ENCODE measurements at places on chromosomes 2 and 18.

- no peak for DNase-seq
Observed at GRCh38 chr18:63970809-63971205, 926 bp downstream of the SERPINB8 start.

DNA sequence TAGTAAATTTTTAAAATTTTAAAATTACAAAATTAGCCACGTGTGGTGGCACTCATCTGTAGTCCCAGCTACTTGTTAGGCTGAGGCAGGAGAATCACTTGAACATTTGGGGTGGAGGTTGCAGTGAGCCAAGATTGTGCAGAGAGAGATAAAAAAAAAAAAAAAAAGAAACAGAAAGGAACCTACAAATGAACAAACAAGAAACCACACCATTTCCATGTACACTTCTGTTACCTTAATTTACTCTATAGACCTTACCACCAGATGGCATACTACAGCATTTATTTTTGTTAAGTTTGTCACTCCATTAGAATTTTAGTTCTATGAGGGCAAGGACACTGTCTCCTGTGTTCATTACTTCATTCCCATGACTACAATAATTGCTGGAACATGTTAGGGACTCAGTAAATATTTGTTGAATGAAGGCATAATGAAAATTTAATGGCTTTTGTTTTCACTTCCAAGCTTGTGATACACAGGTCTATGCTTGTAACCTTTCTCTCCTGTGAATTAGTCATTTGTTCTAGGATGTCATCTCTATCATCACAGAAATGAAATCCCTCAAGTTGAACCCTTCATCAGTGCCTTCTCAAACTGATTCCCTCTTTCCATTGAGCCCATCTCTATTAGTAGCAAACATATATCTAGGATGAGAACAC is 76.0 kb downstream of the ARHGAP15 start:
- peak; percentile 20 for DNase-seq

- no peak for DNase-seq
Observed at GRCh38 chr2:134845719-134846118, 7.3 kb downstream of the ACMSD start.

DNA sequence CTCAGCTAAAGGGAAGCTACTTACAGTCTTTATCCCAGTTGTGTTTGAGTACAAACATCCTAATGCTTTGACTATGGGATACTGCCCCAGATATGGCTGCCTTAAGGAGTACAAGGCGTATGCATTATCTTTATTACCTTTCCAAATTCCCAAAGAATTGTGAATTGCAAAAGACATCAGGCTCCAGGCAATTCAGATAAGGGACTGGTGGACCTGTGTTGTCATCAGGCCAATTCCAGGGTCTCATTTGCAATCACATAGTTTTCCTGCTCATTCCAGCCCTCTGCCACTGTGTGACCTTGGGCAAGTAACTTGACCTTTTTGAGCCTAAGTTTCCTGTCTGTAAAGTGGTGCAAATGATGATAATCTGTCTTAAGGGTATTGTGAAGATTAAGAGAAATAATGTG is 137.5 kb downstream of the FMNL2 start:
- no peak for DNase-seq

- no peak for DNase-seq
Observed at GRCh38 chr2:238670111-238670585, 177.7 kb upstream of the TWIST2 start.

DNA sequence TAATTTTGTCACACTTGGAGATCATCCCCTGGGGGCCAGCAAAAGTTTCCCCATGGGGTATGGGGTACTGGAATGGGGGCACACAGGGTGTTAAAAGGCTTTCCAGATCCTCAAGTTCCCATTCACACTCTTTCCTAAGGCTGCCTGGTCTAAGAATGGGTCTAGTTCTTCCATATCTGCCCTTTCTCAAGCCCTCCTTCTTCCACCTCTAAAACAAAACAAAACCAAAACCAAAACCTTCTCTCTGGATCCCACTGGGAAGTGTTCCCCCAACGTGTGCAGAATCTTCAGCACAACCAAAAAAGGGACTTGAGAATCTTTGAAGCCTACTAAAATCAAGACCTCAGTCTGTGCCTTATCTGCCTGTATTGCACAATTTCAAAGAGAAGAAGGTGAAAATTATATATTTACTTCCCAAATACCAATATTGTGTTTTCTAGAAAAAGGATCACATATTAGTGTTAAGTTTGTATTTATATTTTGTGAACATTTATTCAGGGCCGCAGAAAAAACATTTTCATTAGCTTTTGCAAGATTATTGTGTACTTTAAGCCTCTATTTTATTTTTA is 207.2 kb upstream of the TCF4 start:
- no peak for DNase-seq

DNA sequence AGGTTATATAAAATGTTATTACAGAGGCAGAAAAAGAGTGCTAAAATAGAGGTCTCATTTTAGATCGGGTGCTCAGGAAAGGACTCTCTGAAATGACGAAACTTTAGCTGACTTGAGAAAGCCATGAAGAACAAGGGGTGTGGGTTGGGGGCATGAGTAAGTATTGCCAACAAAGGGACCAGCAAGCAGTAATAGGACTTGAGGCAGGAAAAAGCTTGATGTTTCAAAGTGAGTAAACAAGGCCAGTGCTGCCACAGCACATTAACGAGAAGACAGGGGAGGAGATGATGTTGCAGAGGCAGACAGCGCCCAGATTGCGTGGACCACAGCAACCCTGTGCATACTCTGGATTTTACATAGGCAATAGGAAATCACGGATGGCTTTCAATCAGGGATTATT is 318.8 kb downstream of the ZEB2 start:
- no peak for DNase-seq

- peak; percentile 9 for DNase-seq
Observed at GRCh38 chr2:219571311-219572236, at the start of gene OBSL1. OBSL1 (minus strand) TSS chr2:219571539; CDS start chr2:219571232, 307 bp downstream.

DNA sequence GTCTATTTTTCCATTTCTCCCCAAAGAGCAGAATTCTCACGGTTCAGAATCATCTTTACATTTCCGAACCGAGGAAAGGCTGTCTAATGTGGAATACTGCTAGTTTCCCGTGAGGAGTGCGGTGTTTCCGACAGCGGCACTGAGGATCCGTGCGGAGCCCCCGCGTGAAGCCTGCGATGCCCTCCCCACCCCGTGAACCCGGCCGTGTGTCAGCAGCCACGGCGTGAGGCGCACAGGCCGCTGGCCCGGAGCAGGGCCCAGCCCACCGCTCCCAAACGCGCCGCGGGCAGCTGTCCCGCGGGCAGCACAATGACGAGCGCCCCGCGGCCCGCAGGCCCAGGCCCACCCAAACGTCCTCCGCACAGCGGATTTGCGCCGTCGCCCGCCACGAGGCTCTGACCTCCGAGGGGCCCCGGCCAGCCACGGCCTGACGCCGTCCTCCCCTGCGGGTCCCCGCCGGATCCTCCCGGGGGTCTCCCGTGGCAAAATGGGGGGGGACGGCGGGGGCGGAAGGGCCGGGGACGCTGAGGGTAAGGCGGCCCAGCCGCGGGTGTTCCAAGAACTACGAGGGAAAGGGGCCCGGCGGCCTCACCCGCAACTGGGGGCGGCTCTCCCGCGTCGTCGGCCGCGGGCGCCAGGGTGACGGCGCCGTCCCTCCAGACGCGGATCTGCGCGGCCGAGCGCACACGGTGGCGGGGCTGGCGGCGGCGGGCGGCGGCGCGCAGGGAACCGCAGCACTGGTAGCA is 796 bp downstream of the SPIRE1 start:
- DNase-seq = no peak

DNA sequence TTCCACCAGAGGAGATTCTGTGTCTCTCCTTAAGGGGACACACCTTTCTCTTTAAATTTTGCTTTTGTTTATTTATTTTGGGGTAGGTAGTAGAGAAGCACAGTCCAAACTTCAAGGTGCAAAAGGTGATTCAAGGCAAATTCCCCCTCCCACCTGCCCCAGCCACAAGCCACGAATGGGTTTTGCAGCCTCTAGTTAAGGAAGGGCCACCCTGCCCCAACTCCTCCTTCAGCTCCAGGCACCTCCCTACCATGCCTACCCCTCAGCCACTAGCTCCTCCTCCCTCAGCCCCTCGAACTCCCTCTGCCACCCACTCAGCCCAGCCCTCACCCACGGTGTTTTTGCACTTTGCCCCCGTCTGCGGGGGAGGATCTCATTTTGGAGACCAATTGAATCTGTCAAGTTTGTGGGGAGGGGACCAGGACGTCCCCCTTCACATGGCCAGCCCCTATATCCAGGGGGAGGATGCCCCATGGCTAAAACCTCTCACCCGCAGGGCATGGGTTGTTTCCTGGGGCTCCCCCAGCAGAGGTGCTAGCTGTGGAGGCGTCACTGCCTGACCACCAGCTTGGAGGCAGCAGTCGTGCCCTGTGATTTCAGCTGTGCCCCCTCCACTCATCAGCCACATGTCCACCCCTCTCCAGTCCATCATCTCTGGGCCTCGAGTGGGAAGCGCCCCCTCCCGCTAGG is 4.5 kb downstream of the HAAO start:
- DNase-seq = no peak

Data from NCI-H446 treated with DMSO at 0.1 percent for 48 hours (cell line).